Activated CD4-positive, alpha-beta T cell treated with anti-CD3 and anti-CD28 coated beads for 24 hours (primary cell): ENCODE measurements at places on chromosomes 4 and X.

DNA sequence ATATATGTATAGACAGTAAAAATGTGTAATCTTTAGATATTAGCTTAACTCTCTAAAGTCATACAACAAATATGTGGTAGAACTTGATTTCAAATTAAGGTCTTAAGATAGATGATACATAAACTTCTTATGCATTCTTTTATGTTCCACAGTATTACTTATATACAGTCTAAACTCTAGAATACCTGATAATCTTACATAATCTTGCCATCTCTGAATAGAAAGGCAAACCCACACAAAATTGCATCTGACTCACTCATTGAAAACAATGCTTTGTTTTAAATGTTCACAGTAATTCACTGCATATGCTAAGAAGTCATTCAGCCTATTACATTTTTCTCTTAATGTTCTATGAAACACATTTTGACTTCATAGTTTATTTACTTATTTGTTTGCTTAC lies 10.1 kb downstream of the SULT1B1 start:
- no peak for DNase-seq

DNA sequence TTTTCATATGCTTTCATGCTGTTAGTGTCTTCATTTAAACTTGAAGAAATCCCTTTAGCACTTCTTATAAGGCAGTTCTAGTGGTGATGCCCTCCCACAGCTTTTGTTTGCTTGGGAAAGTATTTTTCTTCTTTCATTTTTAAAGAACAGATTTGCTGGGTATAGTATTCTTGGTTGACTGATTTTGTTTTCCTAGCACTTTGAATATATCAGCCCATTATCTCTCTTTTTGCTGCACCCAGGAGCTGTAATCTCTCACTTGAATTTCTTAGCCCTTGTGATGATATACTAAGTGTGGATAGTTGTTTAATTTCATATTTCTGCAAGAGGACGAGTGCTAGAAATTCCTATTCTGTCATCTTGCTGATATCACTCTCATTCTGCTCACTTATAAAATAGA lies 283.7 kb downstream of the GPAT3 start:
- DNase-seq, result no peak

DNA sequence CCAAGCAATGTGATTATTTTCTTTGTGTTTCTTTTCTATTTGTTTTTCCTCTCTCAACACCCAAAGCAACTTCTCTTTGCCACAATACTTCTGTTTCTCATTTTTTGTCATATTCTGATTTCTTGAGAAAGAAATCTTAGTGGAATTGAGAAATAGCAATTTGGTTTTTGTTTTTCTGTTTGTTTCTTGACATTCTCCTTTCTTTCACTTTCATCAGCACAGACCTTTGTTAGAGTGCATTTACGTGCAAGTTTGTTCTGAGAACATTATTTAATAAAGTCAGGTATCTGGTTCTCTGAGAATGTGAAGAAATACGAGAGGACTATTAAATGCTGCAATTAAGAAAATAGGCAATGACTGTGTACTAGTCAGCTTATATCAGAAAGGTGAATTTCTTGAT lies 608.1 kb upstream of the AADAT start:
- no peak for DNase-seq

- DNase-seq, result peak; percentile 28
These were observed 18.8 kb downstream of the SPACA5 start for GRCh38 chrX:48025561-48025960.

GRCh38 chr4:130628531-130628930 lies 1532.6 kb downstream of the C4orf33 start:
- no peak for DNase-seq

DNA sequence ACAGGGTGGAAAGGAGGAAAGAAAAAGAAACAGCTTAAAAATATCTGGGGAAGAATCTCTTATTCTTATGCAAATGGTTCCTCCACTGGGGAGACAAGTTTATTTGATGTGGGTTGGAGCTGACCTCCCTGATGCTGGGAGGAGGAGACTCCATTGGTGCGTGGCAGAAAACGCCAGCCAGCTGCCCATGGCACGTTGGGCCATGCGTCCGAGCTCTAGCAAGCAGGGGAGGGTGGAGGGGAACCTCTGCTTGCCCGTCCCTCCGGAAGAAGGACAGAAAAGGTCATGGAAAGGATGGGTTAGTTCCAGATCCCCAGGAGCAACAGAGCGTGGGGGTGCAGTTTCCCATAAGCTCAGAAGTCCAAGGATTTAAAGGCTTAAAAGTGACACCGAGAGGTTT lies 210.4 kb downstream of the KLHL4 start:
- no peak for DNase-seq

GRCh38 chrX:119017077-119017476 lies 42.7 kb downstream of the LONRF3 start:
- no peak for DNase-seq

GRCh38 chrX:71302461-71303213 lies 1.1 kb downstream of the ITGB1BP2 start:
- DNase-seq, result no peak

- DNase-seq, result no peak
These were observed 55.2 kb upstream of the FGFBP2 start for GRCh38 chr4:16018061-16018676.

- DNase-seq, result no peak
These were observed 25.3 kb upstream of the NAF1 start for GRCh38 chr4:163191999-163192398.

GRCh38 chr4:119116925-119117900 lies 18.4 kb upstream of the MYOZ2 start:
- no peak for DNase-seq

GRCh38 chr4:85381968-85382367 lies 93.0 kb upstream of the ARHGAP24 start:
- no peak for DNase-seq

DNA sequence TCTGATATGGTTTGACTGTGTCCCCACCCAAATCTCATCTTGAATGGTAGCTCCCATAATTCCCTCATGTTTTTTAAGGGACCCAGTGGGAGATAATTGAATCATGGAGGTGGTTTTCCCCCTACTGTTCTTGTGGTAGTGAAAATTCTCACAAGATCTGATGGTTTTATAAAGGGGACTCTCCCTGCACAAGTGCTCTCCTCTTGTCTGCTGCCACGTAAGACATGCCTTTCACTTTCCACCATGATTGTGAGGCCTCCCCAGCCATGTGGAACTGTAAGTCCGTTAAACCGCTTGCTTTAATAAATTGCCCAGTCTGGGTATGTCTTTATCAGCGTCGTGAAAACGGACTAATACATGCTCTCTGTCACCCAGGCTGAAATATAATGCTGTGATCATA lies 200.9 kb upstream of the SLIT2 start:
- DNase-seq, result no peak

DNA sequence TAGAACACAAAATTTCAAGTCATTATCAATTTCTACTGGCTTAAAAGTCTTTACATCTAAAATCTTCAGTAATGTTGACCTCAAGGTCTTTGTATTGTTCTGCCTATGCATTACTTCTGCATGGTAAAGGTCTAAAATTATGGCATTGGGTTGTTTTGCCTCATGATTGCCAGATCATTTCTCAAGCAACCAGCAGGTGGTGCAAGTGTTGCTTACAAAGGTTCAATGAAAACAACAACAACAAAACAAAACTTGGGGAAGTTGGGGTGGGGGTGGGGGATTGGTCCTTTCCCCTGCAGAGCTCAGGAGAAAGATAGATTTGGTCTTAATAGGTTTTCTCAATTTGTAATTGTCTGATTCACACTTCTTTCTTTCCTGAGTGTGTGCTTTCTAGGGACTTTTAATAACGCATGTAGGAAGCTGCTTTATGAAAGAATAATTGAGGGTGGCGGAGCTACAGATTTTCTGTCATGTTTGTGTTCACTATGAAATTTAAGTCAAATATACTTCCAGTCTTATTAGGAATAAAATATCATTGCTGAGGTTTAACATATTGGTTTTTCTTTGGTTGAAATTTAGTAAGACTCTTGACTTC lies 145.1 kb downstream of the COL4A5 start:
- no peak for DNase-seq

DNA sequence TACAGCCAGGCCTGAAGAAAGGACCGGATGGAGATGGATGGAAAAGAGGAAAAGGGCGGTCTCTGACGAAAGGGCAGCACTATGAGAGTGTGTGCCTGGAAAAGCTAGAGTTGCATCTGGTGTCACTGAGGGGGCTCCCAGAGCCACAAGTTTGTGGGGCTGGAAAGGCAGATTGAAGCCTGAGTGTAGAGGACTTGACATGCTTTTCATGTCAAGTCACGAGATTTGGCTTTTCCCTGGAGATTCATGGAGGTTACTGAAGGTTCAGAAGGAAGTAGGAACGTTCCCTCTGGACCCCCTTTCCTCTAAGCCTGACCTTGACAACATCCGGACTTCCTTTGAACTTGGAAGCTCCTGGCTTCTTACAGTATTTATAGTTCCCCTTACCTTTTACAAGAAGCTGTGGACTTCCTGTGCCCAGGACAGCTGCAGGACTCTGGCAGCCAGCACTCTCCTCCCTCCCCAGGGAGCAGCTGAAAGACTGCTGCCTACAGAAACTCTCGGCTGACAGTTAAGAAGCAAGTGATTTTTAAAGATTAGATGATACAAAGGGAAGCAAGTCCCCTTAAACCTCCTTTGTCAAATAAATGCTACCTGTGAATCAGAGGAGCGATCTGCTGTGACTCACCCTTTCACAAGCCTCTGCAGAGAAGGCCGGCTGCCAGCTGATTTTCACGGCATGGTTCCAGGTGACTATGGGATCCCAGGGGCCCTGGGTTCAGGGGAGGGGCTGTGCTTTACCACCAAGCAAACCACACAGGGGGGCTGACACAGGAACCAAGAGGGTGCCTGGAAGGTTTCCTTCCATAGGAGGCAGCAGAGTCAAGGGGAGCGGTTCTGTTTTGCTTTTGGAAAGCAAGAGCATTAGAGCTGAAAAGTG lies 72.9 kb upstream of the STIM2 start:
- peak; percentile 28 for DNase-seq

- no peak for DNase-seq
These were observed 61.5 kb downstream of the HAUS3 start for GRCh38 chr4:2180410-2180809.

DNA sequence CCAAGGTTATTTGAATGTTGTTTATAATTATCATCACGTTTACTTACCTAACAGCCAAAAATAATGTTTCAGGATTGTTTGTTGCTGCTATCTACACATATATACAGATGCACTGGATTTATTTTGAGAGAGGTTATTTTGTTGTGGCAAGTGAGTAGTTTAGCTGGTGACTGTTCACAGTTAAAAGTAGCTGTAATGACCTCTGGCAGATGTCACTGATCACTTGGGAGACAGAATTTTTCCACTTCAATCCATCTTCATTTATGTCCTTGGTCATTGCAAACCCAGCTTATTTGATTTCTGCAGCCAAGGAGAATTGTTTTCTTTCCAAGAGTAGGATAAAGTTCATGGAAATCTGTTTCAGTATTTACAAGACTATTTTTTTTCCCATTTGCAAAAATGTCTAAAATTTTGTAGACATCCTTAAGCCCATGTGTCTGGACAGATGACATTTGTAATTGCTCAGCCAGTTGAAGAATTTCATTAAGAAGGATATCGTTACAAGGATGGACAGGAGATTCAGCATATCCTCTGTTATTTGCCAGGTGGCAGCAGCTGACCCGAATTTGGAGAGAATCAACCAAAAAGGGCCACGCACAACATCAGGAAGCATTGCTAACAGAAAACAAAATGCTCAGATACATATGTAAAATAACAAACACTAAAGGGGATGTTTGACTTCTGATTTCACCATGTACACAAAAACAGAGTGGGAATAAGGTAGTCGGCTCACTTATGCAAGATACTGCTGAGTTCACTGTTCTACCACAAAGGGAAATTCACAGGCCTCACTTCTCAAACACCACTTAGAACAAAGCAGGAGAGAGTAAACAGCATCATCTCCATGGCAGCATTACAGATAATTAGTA lies 64.5 kb downstream of the GPRIN3 start:
- DNase-seq, result no peak

DNA sequence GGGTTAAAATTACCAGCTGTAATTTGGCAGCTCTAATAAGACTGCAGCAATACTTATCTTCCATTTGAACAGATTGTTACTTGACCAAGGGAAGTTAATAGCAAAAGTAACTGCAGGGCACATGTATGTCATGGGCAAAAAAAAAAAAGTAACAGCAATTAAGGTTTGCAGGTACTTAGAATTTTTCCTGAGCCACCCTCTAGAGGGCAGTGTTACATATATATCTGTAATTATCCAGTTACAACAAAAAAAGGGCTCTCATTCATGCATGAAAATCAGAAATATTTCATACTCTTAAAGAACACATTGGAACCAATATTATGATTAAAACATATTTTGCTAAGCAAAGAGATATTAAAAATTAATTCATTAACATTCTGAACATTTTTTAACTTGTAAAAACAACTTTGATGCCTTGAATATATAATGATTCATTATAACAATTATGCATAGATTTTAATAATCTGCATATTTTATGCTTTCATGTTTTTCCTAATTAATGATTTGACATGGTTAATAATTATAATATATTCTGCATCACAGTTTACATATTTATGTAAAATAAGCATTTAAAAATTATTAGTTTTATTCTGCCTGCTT lies 25.1 kb downstream of the XIAP start:
- no peak for DNase-seq

DNA sequence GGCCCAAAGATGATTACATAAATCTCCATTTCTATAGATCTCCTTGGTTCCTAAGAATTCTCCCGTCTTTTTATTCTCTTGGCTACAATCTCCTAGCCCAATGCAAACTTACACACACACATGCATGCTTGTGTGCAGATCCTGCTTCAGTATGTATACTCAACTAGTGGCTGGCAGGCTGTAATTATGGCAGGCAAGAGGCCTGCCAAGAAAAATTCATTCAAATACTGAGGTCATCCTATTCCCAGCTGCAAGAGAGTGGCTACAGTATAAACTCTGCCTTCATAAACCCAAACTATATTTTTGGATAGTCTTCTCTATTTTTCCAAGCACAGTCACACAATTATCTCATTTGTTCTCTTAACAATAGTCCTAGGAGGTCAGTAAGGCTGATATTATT lies 95.2 kb downstream of the SHROOM4 start:
- DNase-seq, result no peak

- DNase-seq, result peak; percentile 1
These were observed 2.8 kb upstream of the CLCN5 start for GRCh38 chrX:49919617-49920016.

GRCh38 chr4:185512516-185512915 lies 22.8 kb downstream of the PDLIM3 start:
- DNase-seq, result no peak

- DNase-seq, result no peak
These were observed 30.6 kb downstream of the ABHD18 start for GRCh38 chr4:127995776-127996175.

- DNase-seq, result no peak
These were observed 404.5 kb downstream of the BCOR start for GRCh38 chrX:39693298-39693697.

DNA sequence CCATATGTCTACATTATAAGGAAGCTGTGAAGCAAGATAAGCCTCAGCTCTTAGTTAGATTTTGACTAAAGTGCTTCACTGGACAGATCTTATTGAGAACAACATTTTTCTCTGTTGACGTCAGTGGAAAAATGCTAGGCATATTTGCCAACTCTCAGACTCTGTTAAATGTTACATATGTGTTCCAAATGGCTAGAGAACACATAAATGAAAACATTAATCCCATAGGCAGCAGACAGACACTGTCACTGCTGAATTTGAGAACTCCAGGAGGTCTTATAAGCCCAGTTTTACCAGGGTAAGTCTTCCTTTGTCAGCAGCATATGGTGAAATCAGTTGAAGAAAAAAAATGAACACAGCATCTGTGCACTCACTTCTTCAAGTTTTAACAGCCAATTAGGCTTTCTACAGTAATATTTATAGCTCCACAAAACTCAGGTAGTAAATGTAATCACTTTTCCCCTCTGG lies 186.9 kb downstream of the CAMK2D start:
- DNase-seq, result no peak
